ENCODE measurements at places on chromosomes 11 and 22.

DNA sequence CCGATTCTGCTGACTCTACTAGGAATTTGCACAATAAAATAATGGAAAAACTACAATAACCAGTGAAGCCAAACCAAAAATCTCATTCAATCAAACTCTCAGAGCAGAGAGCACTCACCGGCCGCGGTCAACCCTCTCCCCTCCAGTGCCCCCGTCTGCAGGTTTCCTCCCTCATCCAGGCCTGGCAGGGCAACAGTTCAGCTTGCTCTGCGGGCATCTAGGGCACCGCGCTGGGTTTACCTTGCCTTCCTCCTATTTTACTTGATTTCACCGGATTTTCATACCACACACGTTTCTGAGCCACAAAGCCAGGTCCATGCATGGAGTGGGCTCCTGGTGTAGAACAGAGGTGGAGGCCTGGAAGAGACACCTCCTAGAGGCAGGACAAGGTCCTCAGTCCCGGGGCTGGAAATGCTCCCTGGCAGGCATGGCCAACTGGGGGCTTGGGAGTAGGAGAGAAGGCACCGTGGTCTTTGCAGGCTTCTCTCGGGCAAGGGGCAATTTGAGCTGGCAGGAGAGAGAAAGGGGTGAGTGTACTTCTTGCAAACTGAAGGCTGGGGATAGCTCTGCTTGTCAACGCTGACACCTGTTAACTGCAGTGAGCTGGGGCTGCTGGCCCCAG lies 938.4 kb downstream of the BRD1 start:
- DNase-seq = no peak

GRCh38 chr22:37521236-37521739 lies 2.1 kb upstream of the CARD10 start:
- DNase-seq = no peak

DNA sequence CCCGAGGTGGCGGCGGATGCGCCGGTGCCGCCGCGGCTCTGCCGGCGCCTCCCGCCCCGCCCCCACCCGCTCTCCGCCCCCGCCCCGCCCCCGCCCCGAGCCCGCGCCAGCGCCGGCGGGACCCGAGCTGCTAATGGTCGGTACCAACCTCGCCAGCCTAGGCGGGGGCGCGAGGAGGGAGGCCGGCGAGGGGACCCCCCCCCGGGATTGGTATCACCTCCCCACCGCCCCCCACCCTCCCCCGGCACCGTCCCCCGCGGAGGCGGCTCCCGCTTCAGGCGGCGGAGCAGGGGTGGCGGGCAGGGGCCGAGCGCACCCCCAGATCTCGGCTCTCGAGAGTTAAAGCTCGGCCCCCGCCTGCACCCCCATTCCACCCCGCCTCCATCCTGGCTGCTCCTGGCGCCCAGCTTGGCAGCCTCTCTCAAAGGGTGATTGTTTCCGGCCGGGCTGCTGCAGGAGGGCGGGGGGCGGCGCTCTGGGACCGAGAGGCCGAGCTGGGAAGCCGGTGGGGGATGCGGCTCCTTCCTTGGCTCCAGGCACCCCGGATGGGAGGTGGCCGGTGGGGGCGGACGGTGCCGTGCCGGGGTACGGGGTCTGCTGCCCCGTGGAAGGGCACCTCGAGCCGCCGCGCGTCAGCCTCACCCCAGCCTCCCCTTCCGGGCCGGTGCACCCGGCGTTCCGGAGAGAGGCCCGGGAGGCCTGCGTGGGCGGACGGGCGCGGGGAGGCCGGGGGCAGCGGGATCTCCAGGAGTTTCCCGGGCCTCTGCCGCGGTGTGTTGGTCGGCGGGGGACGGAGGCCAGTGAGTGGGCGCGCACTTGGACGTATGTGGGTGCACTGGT lies at the start of gene B3GAT1:
Gene B3GAT1, minus strand, starts transcription at position 40 of the 840 bp plus-strand sequence. CDS start 24,583 bp downstream, outside the sequence.
- DNase-seq = no peak

- DNase-seq = no peak
Measured at GRCh38 chr11:126502982-126503381, 147.5 kb downstream of the ST3GAL4 start.

DNA sequence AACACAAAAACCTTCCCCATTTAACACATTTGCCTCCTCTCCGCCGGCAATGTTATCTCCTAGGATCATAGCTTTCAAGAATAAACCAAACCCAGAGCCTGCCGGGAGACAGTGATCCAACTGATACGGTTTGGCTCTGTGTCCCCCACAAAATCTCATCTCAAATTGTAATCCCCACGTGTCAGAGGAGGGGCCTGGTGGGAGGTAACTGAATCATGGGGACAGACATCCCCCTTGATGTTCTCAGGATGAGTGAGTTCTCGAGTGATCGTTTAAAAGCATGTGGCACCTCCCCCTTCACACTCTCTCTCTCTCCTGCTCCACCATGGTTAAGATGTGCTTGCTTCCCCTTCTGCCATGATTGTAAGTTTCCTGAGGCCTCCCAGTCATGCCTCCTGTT lies 33.3 kb downstream of the RBFOX2 start:
- DNase-seq = no peak

GRCh38 chr11:34680206-34680605 lies 59.3 kb downstream of the EHF start:
- DNase-seq = no peak

- no peak for DNase-seq
Measured at GRCh38 chr11:69058511-69059270, 10.0 kb downstream of the TPCN2 start.

DNA sequence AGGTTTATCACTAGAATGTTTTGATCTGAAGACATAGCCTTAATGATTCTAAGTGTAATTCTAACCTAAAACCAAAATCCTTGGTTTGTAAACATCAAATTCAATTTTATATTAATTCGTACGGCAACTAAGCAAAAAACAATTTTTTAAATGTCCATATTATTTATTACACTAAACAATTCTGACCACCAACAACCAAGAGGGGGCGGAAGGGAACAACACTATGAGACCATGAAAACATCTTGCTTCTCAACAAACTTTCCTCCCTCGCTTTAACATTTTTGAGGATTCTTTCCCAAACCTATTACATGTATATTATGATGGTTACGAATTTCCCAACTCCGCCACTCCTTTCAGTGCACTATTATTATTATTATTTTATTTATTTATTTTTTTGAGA lies 6.5 kb upstream of the UCP2 start:
- no peak for DNase-seq

- no peak for DNase-seq
Measured at GRCh38 chr11:99987821-99988470, 699.1 kb upstream of the ARHGAP42 start.

DNA sequence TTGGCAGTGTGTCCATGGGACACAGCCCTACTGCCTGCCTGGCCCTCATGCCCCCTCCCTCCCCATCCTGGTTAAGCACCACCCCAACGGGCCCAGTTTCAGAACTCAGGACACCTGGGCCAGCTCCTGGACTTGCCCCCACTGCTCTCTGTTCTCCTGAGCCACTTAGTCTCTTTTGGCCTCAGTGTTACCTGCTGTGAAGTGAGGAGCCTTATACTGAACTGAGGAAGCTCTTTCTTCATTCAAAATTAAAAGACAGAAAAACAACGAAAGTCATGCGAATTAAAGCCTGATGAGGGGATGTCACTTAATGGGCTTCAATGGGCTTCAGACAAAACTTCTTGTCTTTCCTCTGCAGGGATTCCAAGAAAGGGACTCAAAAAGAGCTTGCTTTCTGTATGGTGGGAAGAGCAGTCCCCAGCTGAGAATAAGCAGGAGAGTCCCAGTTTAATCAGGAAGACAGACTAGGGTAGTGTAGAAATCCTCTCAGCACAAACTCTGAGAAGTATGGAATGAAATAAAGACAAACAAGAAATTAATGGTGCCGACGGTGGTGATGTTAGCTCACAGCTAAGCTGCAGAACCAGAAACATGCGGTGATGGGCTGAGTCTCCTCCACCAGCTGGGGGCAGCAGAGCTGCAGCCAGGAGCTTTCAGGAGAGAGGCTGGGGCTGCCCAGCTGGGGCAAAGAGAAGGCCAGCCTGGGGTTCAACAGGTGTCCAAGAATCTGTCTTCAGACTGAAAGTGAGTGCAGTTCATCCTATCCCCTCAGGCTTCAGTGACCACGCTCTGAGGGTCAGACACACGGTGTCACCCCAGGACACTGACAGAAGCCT lies 101.0 kb downstream of the GGTLC2 start:
- DNase-seq = peak; percentile 36

GRCh38 chr22:38744981-38745380 lies 10.8 kb downstream of the SUN2 start:
- DNase-seq = no peak

DNA sequence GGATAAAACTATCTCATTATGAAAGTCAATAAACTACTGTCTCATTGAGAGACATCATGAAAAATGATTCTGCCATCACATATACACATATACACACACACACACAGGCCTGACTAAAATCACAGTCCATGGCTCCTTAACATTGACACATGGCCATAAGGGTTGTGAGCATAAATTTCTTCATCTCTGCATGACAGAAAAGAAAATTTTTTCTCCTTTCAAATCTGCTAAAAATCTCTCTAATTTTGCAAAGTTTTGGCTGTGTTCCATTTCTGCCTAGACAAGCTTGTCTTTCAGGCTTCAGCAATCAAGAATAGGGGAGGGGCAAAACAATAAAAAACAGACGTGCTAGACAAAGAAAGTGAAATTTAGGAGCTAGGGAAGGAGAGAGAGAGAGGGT lies 324.5 kb downstream of the LRRC4C start:
- DNase-seq = no peak

- no peak for DNase-seq
Measured at GRCh38 chr11:86453290-86454030, 78.8 kb downstream of the CCDC81 start.

GRCh38 chr22:26845021-26845743 lies 187.8 kb downstream of the MIAT start:
- no peak for DNase-seq

- no peak for DNase-seq
Measured at GRCh38 chr11:48049036-48049435, 68.7 kb downstream of the PTPRJ start.

- no peak for DNase-seq
Measured at GRCh38 chr11:112627588-112628045, 333.6 kb upstream of the NCAM1 start.

DNA sequence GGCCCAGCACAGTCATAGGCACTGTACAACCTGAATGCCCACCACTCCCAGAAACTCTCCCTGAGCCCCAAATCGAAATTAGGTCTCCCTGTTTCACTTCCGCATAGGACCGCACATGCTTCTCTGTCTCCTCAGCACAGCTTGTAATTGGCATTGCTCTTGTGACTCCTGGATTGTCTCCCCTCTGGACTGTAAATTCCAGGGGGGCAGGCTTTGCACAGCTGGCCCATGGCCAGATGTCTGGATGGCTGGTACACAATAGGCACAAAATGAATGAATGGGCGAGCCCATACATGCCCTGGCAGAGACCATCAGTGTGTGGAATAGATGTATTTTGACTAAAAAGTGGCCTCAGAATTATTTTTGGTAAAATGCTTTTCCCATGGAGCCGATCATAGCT lies 63.3 kb upstream of the PHF21B start:
- DNase-seq = no peak

- no peak for DNase-seq
Measured at GRCh38 chr22:47395481-47395880, 633.0 kb downstream of the TBC1D22A start.

- no peak for DNase-seq
Measured at GRCh38 chr11:77040889-77041288, 6.7 kb downstream of the B3GNT6 start.

GRCh38 chr11:101126551-101127196 lies 2.9 kb downstream of the PGR start:
- no peak for DNase-seq

GRCh38 chr11:68431984-68432645 lies 28.4 kb upstream of the PPP6R3 start:
- DNase-seq = no peak

DNA sequence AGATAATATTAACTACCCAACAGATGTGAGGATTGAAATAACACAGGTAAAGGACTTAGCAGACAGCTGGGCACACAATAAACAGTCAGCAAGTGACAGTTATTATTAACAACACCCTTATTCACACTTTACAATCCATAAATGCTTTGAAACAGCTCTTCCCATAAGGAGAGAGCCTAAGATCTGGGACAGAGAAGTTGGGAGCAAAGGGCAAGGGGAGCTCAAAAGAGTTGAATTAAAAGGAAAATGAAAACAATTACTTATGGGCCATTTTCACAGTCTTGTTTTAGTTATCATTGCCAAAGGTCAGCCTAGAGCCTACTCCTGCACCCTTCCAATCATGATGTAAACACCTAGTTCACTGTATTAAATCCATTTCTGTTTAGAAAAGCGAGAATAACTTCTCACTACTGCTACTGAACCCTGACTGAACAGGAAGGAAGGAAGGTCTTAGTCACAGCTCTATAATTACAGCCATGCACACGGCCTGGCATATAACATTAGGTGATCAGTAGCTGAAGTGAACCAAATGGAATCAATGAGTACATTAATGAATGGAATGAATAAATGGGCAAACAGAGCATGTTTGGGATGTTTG lies 111.3 kb downstream of the PLEKHA7 start:
- no peak for DNase-seq

GRCh38 chr11:9132203-9132878 lies 40.9 kb upstream of the SCUBE2 start:
- no peak for DNase-seq

GRCh38 chr11:94106716-94107115 lies 21.9 kb upstream of the PANX1 start:
- DNase-seq = no peak

DNA sequence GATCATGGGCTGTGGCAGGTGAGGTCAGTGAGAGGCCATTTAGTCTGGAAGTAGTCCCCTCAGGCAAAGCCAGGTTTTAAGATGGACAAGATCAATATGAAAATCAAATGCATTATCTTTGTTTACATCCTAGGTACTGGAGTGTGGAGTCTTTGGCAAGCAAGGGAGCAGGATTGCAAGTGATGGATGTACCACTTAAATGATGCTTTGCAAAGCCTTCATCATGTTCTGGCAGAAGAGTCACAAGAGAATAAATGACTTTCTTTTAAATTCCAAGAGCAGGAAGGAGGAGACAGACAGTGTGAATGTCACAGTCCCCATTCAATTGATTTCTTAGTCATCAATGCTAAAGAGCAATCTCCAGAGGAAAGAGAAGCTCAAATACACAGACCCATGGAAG lies 908.3 kb downstream of the FAM181B start:
- no peak for DNase-seq

DNA sequence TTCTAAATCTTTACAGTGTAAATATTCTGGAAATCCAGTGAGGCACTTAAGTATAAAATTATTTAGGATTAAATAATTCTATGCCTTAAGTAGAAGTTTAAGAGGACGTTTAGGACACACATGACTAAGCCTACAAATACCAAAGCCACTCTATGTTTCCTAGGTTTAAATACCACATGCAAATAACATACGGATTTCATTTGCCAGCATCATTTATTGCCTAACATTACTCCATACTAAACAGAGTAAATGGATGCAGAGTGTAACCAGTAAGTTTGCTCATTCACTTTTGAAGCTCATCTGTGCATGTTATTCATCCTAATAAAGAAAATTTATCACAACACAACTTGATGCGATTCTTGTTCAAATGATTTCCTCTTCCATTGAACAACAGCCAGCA lies 4.1 kb downstream of the BDNF start:
- DNase-seq = no peak

Data from activated T-cell treated with anti-CD3 and anti-CD28 coated beads for 1 hour (primary cell).